ENCODE measurements at places on chromosomes 3 and 15.
A peak's percentile ranks its signal among the peaks of the same experiment; 100 is the strongest.

GRCh38 chr3:171904829-171905228, 61.7 kb downstream of the TMEM212 start:
- no peak for DNase-seq

DNA sequence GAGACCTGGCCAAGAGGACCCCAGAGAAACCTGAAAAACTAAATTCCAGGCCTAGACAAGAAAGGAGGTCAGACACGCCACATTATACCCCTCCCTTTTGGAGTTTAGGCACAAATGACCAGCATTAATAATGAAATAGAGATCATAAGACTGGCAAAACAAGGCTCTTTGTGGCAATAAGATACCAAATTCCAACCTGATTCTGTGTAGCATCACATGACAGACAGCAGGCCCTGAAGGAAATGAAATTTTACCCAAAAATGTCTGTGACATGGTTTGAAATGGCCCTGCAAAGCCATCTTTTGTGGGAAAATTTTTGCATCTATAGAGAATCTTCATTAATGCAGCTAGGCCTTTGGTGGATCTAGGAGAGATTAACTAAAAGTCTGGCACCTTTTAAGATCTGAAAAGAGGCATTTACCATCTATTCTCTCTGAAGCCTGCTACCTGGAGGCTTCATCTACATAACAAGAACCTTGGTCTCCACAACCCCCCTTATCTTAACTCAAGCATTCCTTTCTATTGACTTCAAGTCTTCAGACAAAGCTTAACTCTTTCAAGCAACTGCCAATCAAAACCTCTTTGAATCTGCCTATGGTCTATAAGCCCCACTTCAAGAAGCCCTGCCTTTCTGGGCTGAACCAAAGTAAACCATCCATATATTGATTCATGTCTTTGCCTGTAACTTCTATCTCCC, 8.0 kb downstream of the FAM174B start:
- no peak for DNase-seq

DNA sequence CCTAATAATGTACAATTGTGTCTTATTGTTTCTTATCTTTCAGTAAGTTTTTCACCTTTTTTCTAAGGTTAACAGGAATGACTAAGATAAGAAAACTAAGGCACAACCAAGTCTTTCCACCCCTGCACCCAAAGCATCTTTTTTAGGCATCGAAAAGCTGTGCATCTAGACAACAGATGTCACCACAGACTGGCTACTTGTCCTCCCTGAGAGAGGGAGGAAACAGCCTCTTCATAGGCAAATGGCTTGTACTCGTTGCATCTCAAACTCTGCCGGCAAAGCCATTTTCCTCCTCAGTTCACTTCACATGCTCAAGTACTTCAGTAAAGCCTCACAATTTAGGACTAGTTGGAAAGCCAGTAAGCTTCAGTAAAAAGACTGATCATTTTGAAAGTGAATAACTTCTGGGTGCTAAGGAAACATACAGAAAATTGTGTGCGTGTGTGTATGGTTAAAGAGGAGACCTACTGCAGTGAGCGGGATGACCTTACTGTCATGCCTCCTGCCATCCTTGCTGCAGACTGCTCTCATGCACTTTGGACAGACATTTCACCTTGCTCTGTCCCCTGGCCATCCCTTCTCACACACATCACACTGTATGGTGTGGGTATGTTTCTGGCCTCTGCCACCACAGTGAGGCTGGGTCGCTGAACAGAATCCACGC, 36.5 kb upstream of the HACD2 start:
- DNase-seq: no peak

- no peak for DNase-seq
Observed at GRCh38 chr3:95899911-95900310, 914.5 kb upstream of the EPHA6 start.

DNA sequence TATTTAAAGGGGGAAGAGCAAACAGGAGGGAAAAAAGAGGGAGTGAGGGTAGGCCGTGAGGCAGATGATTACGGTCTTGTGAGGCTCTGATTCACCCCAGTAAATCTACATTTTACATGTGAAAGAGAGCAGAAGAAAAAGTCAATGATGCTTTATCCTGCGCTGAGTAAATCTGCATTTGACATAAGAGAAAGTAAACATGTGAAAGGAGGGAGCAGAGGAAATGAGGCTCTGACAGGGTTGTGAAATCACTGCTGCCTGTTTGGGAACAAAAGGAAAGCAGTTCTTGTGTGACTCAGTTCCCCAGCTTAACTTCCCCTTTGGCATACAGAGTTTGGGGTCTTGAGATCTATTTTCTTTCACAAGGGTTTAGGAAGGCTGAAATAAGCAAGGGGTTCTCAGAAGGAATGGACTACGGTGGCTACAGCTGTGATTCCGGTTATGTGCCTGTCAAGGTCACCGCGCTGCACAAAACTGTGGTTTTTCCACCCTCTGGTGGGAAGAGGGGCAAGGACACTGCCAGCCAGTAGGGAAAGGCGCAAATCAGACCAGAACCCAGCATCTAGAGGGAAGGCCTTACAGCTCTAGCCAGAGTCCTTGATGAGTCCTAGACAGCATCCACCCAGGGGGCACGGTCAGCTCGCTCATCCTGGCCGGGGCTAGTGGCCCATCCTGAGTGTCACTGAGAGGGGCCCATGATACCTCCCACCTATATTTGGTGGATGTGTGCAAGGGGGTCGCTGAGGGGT, 18.9 kb upstream of the HCN4 start:
- DNase-seq: no peak

GRCh38 chr15:99090011-99090699, 14.7 kb upstream of the SYNM start:
- DNase-seq: no peak

- no peak for DNase-seq
Observed at GRCh38 chr3:102712896-102713295, 278.1 kb downstream of the ZPLD1 start.

GRCh38 chr15:41798607-41799487, 24.6 kb downstream of the MAPKBP1 start:
- no peak for DNase-seq

DNA sequence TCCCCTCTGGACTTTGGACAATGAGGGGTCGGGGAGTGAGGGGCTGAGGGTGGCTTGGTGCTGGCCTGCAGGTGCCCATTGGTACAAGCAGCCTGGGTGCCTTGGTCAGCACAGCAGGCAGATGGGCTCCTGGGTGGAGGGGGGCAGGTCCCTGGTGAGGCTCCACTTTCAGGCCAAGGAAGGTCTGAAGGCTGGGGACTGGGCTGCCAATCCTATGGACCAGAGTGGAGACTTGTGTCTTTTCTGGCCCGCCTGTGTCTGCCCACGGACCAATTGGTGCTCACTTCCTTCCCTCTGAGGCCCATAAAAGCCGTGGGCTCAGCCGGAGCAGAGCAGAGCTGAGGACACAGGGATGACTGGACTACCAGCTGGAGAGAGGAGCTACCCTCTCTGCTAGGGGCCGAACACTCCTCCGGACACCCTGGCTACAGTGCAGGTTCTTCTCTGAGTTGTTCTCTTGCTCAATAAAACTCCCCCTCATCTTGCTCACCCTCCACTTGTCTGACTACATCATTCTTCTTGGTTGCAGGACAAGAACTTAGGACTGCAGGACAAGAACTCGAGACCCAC, 31.9 kb upstream of the IREB2 start:
- no peak for DNase-seq

- no peak for DNase-seq
Observed at GRCh38 chr3:172586436-172586835, 63.2 kb upstream of the TNFSF10 start.

GRCh38 chr15:62421289-62421688, 256.2 kb upstream of the C2CD4B start:
- no peak for DNase-seq

DNA sequence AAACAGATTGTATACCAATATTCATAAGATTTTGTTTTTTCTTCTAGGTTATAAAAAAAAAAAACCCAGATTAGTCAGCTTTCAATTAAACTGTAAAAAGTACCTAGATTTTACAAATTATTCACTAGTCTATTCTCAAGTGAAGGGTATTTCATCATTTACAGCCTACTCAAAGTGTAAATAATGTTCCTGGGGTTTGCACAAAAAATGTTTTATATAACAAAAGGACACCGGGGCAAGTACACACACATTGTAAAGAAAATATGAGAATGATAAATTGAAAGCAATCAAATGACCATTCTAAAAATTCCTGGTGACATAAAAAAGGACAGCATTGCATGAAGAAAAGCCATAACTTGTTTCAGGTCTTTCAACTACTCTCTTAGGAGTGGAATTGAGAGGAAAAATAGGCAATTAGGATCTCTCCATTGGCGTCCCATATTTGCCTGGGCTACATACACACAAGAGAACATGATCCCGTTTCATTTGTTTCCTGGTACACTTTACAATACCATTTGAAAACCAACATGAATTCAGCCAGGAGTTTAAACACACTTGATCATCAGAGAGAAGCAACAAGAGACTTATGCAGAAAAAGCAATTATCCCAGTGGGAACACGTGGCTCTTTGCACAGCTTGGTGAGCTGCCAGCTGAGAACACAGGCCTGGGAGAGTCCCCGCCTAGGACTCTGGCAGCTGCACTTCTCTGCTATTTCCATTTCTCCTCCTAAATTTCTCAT, 1039.2 kb downstream of the ROBO1 start:
- DNase-seq: peak; percentile 64

GRCh38 chr15:31306426-31307269, 20.0 kb upstream of the KLF13 start:
- DNase-seq: no peak

DNA sequence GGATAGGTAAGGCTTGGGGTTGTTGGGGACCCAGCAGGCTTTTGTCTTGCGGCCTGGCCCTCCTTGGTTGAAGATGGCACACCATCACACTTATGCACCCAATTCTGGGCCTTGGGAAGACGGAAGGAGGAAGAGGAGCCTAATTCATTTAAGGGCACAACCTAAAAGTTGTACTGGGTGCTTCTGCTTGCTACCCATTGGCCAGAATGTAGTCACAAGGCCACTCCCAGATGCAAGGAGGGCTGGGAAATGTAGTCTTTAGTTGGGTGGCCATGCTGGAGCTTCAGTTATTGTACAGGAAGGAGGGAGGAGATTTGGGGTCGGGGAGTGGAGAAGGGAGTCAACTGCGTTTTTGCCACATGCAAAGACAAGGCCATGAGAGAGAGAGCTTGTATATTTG, 109.2 kb downstream of the TMEM266 start:
- peak; percentile 60 for DNase-seq

- peak; percentile 47 for DNase-seq
Observed at GRCh38 chr3:152574461-152575079, 260.4 kb upstream of the P2RY1 start.

- DNase-seq: no peak
Observed at GRCh38 chr15:23069496-23070166, 30.3 kb upstream of the TUBGCP5 start.

- no peak for DNase-seq
Observed at GRCh38 chr3:45647148-45647619, 42.0 kb upstream of the SACM1L start.

GRCh38 chr3:39104961-39105686, 2.3 kb downstream of the GORASP1 start:
- no peak for DNase-seq

GRCh38 chr3:59438492-59438891, 388.7 kb upstream of the CFAP20DC start:
- DNase-seq: no peak

DNA sequence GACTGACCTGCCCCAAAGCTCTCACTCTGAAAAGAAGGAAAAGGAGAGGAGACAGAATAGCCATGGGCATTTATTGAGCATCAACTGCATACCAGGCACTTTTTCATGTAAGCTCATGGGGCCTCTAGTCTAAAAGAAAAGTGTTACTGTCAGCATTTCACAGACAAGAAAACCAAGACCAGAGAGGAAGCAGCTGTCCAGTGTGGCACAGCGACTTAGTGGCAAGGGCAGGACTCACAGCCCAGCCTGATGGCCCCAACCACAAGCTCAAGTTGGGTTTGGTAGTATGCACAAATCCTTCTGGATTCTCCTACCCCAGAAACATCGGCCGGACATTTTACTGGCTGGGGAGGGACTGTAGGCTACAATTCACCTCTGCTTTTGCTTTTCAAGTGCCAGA, 5.8 kb downstream of the EFCC1 start:
- no peak for DNase-seq

DNA sequence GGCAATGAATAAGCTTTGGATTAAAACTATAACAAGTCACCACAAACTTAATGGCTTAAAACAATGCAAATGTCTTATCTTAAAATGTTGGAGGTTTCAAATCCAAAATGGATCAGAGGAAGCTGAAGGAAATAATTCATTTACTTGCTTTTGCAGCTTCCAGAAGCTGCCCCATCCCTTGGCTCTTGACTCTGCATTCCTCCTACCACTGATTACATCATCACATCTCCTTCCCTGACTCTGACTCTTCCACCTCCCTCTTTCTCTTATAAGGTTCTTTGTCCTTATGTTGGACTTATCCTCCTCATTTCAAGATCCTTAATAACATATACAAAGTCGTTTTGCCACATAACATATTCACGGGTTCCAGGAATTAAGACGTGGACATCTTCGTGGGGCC, 982.8 kb upstream of the ROBO1 start:
- DNase-seq: no peak

GRCh38 chr3:122916580-122916979, 111.0 kb downstream of the SEMA5B start:
- DNase-seq: no peak

DNA sequence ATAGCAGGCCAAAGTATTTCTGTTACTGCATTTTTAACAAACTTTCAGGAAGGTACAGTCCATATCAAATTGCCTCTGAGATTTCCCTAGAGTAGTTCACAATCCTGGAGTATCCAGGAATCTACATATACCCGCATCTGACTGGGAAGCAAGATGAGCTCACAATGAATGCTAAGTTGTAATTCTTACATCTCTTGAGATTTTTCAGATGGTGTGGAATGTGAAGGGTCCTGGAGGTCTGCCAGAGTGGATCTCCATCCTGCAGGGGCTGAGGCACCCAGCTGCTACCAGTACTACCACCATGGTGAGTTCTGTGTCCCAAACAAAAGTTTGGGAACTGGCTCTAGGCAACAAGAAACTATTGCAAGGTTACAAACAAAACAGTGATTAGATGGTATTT, 156.7 kb upstream of the CCDC54 start:
- no peak for DNase-seq

- DNase-seq: no peak
Observed at GRCh38 chr15:70778258-70779076, 15.1 kb upstream of the UACA start.

DNA sequence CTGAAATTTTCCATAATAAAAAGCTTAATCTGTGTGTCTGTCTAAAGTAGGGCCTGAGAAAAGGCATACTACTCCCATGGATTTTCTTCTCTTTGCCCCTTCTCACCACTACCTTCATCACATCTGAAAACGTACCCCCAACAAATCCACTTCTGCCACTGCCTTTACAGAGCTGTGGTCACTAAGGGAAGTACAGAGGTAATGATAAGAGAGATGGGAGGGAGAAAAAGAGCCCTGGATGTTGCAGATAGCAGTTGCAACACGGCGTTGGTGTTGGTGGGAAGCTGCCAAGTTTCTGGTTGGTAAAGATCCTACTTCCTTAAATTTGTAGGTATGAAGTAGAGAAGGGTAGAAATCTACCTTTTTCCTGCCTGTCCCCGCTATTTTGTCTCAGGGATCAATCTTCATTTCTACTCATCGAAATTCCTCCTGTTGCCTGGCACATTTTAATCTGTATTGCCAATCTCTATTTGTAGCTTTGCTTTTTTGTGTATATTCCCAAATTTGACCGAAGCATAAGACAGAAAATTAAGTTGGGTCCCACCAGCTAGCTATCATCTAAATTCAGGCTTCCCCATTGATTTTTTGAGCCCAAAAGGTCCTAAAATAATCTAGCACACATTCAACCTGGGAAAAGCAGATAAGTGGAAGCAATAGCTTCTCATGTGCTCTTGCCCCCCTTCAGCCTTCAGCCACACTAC, 102.9 kb downstream of the TFDP2 start:
- no peak for DNase-seq

GRCh38 chr3:166177130-166177529, 339.9 kb upstream of the BCHE start:
- DNase-seq: no peak

- DNase-seq: no peak
Observed at GRCh38 chr15:101559952-101560351, 70.4 kb upstream of the PCSK6 start.

Measured in WERI-Rb-1 (cell line).